ENCODE measurements at places on chromosomes 5 and 9.

DNA sequence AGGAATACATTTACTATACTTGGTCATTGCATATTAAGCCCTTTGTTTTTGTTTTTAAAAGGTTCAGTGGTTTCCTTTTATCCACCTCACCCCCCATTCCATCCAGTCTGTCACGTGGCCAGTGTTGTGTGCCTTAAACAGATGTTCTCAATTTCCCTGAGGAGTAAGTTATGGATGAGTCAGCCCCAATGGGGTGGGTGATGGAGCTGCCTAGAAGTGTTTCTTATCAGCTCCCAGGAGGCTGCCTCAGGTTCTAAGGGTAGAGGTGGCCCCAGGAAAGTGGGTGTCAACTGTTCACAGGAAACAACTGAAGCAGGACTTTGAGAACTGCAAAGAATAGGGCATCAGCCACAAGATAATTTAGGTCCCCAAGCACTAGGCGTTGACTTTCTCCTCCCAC, 41.1 kb downstream of the ACTBL2 start:
- peak; percentile 26 for DNase-seq

DNA sequence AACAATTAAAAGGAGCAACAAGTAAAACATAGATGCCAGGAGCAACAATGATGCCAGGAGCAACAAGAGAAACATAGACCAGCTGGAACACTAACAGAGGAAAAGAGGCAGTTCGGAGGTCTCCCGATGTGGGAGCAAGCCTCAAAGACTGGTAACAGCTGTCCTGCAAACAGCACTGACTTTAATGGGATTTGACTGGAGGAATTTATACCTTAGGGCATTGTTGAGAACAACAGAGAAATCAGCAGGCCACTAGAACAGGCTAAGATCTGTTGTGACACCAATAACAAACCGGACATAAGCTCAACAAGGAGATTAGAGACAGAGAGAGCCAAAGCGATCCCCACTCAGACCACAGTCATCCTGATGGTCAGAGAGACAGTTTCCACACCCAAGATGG, 11.8 kb upstream of the SYK start:
- peak; percentile 17 for DNase-seq

DNA sequence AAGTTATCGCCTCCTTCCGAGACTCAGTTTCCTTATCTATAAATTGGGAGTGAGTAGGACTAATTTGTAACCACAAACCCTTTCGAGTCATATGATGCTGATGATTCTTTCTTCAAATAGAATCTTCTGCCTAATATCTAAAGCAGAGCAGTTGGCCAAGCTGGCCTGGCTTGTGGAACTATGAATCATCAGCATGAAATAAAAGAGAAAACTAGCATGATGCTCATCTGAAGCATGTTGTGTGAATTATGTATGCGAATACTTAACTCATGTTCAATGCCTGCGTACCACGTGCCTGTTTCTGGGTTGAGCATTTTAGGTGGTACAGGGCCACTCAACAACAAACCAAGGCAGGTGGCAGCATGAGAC, 15.0 kb upstream of the ORM1 start:
- DNase-seq, result peak; percentile 2

- no peak for DNase-seq
Measured at GRCh38 chr5:176596689-176597416, 13.1 kb downstream of the GPRIN1 start.

GRCh38 chr5:165538065-165538464, 2032.6 kb downstream of the MAT2B start:
- DNase-seq, result no peak

DNA sequence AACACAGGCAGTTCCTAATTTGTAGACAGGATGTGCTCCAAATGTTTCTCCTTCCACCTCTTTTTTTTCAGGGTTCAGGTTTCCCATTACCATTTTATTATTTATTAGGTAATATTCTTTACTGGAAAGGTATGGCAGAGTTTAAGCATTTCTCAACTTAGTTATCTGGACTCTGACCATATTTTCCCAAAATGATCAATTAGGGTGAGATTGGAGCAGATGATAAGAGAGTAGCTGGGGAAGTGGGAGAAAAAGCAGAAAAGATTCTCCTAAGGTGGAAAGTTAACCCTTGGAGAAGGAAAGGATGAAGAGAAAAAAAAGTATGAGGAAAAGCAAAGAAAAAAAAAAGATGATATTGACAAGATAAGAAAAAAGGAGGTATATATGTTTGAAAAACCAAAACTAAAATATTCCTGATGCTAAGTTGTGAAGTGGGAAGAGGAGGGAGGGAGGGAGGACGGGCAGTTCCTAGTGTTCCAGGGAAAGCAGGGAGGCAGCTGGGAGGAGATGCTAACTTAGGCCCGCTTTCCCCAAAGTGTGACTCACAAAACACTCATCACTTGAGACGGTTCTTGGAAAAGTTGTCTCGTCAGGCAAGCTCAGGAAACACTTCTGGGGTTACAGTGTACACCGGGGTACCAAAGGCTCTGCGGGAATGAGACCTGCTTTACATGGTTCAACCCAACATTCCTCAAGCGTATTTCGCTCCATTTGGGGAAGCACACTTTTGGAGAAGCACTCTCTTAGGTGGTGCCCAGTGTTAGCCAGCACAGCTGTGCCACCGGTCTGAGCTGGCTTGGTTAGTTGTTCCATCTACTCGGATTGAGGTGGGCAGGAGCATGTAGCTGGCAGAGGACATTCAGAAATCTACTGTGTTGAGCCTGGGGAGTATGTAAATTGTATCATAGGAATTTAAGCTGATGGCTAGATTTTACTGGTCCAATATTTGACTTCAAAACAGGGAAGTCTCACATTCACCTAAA, 35.1 kb downstream of the B4GALT1 start:
- DNase-seq, result no peak

GRCh38 chr5:95347506-95348120, 43.6 kb upstream of the FAM81B start:
- DNase-seq, result no peak

DNA sequence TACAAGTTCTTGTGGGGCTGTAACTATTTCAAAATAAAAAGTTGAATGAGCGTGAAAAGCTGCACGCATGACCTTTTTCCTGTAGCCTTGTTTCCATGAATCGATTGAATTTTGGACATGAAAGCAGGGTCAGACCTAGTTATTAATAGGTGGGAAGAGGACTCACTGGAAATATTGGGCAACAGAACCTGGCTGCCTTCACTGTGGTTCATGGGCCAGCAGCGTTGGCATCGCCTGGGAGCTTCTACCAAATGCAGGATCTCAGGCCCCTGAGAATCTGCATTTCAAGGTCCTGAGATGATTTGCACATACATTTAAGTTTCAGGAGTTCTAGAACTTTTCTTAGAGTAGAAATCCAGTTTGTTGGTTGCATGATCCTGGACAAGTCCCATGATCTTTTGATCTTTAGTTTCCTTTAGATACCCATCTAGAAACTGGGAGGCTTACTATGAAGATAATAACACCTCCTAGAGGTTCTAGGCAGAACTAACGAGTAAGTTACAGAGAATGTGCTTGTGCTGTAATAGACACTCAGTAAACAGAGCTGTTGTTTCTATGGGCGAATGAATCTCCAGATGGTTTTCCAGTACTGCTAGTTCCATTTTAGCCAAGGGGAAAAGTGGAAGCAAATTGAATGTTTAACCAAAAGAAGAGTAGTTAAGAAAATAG, 12.4 kb downstream of the ANKRD33B start:
- peak; percentile 0 for DNase-seq

DNA sequence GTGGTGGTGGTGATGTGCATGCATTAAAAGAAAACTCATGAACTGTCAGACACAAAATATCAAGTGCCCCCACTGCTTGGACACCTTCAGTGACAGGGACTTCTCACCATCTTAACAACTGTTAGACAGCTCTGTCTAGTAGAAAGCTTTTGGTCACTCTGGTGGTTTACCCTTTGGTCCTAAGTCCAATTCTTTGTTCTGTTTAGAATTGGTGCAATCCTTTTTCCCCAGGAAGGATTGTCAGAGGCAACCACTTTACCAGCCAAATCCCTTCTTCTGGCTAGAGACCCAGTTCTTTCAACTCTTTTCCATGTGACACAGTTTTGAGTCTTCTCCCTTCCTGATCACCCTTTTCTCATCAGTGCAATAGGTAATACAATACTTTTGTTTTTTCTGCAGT, 140.2 kb downstream of the SEC61B start:
- DNase-seq, result no peak

- DNase-seq, result no peak
Measured at GRCh38 chr5:137605411-137605810, 106.3 kb upstream of the SPOCK1 start.

GRCh38 chr9:82939451-82939850, 123.5 kb downstream of the RASEF start:
- no peak for DNase-seq

- no peak for DNase-seq
Measured at GRCh38 chr9:27425827-27426510, 98.1 kb upstream of the IFNK start.

DNA sequence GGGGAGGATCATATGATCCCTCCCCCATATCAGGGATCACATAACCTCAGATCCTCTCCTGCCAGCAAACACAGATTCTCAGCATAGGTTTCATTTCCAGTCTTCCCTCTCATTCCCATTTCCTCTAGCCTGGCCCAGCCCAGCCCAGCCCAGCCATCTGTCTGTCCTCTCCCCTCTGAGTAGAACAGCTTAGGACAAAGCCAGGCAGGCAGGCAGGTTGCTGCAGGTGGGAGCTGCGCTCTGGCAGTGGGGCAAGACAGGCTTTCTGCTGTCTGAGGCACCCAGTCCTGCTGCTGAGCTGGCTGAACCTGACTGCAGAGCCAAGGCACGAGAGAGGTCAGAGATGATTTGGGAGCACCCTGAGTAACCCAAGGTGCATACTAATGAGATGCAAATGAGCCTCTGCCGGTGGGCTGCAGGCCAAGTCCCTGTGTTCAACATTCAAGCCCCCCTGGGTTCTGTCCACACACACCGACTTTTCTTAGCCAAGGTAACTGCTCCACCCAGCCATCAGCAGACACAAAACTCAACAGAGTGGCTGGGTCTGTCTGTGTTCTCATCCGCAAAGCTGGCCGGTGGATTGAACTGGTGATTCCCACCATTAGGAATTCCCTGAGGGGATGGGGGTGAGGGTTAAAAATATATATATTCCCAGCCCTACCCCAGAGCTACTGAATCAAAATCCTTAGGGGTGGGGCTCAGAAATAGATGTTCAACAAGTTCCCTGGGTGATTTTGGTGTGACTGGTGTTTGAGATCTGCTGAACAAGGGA, 9.1 kb downstream of the FAT2 start:
- DNase-seq, result peak; percentile 85

GRCh38 chr5:75611311-75612225, at the start of gene ANKDD1B:
Gene ANKDD1B, plus strand, starts transcription at chr5:75611453. Its CDS starts 182 bp downstream, at chr5:75611635.
- DNase-seq, result peak; percentile 16

GRCh38 chr5:89556215-89556913, 673.4 kb upstream of the MEF2C start:
- no peak for DNase-seq

DNA sequence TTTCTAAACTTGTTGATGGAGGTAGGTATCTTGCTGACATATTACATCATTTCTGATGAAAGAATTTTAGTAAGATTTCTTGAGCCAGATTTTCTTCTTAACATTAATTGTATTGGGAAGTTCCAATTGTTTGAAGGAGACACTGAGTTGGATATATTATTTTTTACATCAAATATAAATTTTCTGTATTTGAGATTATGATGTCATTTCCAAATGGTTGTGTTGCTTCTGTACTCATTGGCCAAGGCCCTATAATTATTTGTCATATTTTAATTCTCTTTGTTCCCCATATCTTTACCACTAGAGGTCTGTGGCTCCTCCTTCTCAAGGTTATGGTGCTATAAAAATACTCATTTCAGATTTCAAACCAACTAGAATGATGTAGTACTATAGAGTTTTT, 53.4 kb downstream of the ITGA1 start:
- DNase-seq, result no peak

DNA sequence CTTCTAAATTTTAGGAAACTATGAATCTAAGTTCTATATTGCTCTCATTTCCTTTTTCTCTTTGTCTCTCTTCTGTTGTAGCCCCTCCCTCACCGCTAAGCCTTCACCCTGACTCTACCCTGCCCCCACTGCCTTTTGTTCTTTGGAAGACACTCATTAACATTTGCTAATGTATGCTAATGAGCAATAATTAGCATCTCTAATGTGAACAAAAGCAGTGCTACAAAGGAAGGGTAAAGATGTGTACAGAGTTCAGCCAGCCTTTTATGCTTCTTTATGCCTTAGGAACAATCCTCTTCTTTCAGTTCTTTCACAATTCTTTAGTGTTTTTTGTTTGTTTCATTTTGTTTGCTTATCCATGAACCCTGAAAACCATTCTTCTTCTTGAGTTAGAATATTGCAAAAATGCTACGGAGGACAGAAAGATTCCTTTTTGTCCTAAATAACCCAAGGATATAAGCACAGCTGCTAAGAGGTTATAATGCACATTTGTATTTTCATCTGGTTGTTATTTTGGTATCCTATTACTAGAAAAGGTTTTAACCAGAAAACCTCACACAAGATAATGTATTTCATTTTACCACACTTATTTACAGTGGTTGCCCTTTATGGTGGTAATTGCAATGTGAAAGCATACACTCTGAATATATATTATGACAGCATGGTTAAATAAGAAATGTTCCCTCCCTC, 159.3 kb downstream of the TMC1 start:
- DNase-seq, result no peak

- DNase-seq, result no peak
Measured at GRCh38 chr9:115002371-115003120, 72.2 kb upstream of the TNFSF8 start.

DNA sequence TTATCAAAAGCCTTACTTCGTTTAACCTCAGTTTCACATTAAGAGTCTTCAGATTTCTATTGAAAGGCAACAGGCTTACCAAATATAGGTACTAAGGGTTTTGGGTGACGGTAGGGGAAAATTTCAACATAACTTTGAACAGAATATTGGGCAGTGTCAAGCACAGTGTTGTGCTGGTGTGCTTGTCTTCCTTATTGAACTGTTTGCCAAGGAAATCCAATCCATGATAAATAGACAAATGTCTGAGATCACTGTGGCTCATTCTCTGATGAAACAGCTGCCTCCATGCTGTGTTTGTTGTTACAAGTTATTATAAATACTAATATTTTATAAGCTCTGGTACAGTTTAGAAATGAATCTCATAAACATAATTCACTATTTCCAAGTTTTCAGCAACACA, 730.1 kb downstream of the NR2F1-AS1 start:
- DNase-seq, result no peak

- peak; percentile 52 for DNase-seq
Measured at GRCh38 chr9:24545285-24545684, 412 bp downstream of the IZUMO3 start.

DNA sequence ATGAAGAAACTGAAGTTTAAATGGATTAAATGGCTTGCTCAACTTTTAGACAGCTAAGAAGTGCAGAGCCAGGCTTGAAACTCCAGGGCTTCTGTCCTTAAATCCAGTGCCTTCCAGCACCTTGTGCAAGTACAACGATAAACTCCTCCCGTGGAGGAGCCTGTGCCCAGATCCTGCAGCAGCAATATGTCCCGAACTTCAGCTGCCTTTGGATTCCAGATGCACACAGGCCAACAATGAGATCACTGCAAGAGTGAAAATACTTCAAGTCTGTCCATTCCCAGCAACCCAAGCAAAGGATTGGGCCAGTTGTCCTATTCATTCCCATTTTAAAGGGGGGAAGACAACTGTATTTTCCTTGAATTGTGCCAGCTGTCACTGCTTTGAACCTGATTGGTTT, 199.6 kb downstream of the CRB2 start:
- DNase-seq, result no peak

All from WERI-Rb-1 (cell line).